Urinary bladder (tissue), 4 donors: ENCODE measurements at places on chromosomes 2 and 18.

- DNase-seq = no peak
Measured at GRCh38 chr18:48715711-48716361, 177.0 kb downstream of the CTIF start.

- DNase-seq = no peak
Measured at GRCh38 chr2:65527451-65528240, 95.2 kb upstream of the SPRED2 start.

DNA sequence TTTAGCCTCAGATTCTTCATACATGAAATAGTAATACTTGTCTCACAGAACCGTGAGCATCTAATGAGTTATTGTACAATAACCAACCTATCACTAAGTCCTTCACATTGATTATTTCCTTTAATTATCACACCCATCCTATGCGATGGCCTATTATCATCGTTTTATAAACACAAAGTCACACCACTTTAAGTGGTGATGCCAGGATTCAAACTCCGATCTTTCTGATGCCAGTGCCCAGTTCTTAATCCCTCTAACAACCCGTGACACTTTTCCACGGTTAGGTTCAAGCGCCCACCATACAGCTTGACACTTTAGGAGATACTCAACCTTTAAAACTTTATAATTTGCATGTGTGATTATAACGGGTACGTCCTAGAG lies 523 bp upstream of the ALMS1 start:
- DNase-seq = no peak

DNA sequence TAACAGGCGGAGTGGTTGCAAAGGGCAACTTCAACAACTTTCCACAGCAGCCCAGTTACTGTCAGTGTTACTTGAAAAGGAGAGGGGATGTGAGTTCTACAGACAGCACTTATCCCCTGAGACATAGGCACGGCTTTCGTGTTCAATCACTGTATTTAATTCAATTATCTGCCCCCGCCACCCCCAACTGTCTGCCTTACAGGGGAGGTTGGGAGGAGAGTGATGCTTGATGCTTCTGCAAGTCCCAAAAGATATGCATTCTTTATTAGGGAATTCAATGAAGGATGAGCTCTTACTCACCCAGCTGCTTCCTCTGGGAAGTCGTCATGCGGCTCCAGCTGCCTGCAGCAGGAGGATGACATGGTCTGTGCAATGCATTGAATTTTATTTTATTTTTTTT lies 639.9 kb downstream of the DCC start:
- no peak for DNase-seq

- no peak for DNase-seq
Measured at GRCh38 chr2:75317316-75317715, 118.0 kb upstream of the TACR1 start.

DNA sequence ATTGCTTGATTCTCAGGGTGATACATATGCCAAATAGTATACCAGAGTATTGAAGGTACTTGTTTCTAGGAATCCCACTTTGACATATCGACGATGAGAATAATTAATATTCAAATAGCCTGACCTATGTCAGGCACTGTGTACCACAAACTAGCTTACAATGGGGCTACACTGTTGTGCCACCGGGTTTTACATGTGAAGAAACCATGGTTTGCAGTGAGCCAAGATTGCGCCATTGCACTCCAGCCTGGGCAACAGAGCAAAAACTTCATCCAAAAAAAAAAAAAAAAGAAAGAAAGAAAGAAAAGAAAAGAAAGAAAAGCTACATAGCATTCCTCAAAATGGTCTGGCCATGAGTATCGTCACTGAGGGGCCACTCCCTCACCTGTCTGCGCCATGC lies 25.5 kb downstream of the GYPC start:
- no peak for DNase-seq
